Activated CD8-positive, alpha-beta memory T cell treated with anti-CD3 and anti-CD28 coated beads for 4 hours (primary cell): ENCODE measurements at places on chromosomes 1 and 21.
A peak's percentile ranks its signal among the peaks of the same experiment; 100 is the strongest.

DNA sequence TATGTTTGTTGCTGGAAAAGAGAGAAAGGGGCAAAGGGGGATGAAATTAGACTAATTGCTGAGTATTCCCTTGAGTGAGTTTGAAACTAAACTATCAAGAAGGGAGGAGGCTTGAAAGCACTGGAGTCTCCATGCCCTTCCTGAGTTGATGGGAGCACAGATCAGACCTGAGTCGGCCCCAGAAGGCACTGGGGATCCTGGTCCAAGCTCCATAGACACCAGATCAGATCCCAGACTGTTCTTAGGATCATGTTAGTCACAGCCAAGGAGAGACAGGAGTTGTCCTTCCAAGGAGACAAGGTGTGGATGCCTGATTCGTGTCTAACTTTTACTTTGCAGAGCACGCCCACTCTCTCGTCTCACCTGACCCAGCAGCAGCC, 152.3 kb downstream of the NR5A2 start:
- no peak for DNase-seq

DNA sequence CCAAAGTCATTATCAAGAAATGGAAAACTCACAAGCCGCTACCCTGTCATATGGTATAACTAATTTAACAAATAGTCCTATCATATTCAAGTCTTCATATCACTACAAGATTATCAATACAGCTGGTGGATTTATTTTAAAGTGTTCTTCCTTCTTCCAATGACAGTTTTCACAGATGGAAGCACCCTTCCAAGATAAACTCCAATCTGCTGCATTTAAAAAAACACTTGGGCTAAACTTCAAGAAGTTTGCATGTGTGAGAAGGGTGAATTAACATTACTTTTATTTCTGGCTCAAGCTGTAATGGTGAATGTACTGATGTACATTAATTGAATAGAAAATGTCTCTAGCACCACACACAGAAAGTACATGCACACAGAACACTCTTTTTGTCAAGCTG, 192.4 kb downstream of the DPYD start:
- no peak for DNase-seq

DNA sequence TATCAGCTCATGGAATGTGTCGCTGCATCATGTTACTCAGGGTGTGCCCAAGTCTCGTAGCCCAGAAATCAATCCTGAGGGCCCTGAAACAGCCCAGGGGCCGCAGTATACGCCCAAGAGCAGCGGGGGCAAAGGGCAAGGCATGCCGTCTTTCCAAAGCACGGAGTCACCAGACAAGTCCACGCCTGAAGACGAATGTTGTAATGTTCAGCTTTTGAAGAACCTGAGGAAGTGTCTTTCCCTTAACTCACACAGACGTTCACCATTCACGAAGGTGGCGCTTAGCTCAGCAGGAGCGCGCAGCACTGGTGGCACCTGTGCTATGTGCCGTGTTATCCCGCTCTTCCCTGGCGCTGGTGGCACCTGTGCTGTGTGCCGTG, 18.8 kb upstream of the PWP2 start:
- DNase-seq: no peak

- no peak for DNase-seq
Measured at GRCh38 chr21:42612390-42612789, 41.0 kb upstream of the PDE9A start.

DNA sequence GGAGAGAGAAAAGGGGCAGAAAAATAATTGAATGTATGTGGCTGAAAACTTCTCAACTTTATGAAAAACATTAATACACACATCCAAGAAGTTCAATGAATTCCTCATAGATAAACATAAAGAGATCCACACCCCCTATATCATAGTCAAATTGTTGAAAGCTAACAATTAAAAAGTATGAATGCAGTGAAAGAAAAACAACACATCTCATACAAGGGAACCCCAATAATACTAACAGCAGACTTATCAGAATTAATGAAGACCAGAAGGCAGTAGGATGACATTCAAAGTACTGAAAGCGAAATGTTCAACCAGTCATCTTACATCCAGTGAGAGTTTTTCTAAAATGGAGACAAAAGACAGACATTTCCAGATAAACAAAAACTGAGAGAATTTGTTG, 134.4 kb downstream of the FMN2 start:
- no peak for DNase-seq

DNA sequence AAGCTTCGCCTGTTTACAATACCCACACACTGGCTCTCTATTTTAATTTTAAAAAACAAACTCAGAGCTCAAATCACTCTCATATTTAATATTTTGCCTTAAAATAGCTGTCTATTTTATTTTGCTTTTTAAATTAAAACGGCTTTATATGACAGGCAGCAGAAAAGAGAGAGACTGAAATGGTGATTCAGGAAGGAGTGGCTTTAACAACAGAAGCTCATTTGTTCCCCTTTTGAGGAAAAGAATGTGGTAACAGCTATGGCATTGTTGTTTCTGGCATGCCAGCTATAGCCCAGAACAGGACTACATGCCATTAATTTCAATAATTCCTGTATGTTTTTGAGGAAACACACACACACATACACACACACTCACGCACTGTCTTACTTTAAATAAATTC, 234.2 kb upstream of the PTBP2 start:
- DNase-seq: no peak

GRCh38 chr1:29520571-29521437, 284.5 kb downstream of the PTPRU start:
- DNase-seq: no peak

DNA sequence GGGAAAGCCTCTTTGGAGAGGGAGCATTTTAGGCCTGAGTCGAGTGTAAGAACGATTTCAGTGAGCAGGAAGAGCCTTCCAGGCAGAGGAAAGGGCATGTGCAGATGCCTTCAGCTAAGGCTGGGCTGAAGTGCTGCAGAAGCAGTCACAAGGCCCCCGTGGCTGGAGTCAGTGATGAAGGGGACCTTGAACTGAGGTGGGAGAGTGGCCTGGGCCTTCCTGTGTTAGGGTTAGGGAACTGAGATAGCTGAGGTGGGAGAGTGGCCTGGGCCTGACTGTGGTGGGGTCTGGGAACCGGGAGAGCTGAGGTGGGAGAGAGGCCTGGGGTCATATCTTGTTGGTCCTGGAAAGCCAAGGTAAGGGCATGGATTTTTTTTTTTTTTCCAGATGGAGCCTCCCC, 50.9 kb upstream of the ETV3 start:
- DNase-seq: no peak

DNA sequence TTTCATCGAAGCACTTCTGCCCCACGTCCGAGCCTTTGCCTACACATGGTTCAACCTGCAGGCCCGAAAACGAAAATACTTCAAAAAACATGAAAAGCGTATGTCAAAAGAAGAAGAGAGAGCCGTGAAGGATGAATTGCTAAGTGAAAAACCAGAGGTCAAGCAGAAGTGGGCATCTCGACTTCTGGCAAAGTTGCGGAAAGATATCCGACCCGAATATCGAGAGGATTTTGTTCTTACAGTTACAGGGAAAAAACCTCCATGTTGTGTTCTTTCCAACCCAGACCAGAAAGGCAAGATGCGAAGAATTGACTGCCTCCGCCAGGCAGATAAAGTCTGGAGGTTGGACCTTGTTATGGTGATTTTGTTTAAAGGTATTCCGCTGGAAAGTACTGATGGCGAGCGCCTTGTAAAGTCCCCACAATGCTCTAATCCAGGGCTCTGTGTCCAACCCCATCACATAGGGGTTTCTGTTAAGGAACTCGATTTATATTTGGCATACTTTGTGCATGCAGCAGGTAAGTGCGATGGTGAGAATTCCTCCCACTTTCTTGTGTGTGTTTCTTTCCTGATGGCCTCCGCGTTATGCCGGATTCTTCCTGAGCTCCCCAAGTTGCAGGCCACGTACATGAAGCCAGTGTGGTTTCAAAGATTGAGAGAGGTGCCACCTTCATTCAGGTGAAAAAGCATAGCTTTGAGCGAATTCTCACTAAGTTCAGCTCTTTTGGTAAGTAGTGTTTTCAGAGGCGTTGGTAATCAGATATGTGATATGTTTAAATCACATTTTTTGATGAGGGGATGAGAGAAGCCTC, 6.0 kb downstream of the NFIA start:
- no peak for DNase-seq

- peak; percentile 22 for DNase-seq
Measured at GRCh38 chr1:28737307-28738132, 780 bp downstream of the YTHDF2 start.
